Forelimb muscle (tissue), 1 donor: ENCODE measurements at places on chromosomes 7 and 10.

- no peak for DNase-seq
These were observed 256.0 kb downstream of the SKAP2 start for GRCh38 chr7:26608402-26608801.

DNA sequence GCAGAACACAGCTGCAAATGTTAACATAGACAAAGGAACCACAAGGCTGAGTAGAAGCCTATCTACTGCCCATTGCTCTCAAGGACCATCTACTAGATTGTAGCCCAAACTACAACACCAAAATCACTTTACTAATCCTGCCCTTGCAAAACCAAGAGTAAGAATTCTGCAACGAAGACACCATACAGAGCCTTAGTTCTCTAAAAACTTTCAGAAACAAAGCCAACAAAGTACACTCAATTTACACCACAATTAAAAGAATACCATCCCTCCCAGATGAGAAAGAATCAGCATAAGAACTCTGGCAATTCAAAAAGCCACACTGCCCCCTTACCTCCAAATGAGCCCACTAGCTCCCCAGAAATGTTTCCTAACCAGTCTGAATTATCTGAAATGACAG, 294.3 kb downstream of the CTNNA3 start:
- no peak for DNase-seq

DNA sequence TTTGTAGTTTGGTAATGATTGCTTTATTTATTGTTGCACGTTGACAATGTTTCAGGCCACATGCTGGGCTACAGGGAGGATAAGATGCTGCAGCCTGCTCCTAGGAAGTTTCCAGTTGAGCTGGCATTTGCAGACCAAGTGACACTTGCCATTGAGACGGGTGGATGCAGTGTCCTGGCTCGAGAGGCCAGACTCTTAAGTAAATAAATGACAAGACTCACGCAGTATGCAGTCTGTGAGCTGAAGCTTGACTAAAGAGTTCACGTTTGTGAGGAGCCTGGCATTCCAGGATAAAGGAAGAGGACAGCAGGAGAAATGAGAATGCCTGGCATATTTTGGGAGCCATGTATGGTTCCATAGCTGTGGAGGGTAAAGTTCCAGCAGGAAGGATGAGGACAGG, 105.8 kb downstream of the BAMBI start:
- DNase-seq = no peak

DNA sequence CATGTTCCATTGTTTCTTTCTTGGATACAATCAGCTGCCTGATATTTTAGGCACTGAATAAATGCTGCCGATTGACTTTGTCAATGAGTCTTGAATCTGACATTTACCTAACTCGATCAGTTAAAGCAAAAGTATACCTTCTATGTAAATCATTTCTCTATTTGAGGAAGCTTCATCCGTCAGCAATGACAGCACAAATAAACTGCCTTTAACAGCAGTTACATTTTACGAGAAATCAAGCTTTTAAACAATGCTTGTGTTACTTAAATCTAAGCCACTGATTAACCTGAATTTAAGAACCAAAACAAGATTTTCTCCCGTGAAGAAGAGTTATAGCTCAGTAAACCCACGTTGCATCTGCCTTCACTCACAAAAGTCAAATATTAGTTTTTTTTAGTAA, 71.3 kb downstream of the CUL1 start:
- no peak for DNase-seq

DNA sequence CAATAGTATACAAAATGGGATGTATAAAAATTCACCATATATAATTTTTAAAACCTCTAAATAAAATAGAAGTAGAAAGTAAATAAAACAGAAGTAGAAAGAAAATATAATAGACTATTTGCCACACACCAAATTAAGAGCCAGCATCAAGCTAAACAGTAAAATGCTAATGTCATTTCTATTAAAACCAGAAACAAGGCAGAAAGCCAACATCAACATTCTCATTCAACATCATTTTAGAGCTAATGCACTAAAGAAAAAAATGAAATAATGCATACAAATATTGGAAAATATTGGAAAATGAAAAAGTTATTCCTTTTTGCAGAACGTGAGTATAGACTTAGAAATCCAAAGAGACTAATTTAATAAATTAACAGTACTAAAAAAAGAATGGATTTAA, 23.4 kb upstream of the RELN start:
- no peak for DNase-seq

GRCh38 chr7:30898411-30898810, 13.2 kb upstream of the AQP1 start:
- DNase-seq = no peak

DNA sequence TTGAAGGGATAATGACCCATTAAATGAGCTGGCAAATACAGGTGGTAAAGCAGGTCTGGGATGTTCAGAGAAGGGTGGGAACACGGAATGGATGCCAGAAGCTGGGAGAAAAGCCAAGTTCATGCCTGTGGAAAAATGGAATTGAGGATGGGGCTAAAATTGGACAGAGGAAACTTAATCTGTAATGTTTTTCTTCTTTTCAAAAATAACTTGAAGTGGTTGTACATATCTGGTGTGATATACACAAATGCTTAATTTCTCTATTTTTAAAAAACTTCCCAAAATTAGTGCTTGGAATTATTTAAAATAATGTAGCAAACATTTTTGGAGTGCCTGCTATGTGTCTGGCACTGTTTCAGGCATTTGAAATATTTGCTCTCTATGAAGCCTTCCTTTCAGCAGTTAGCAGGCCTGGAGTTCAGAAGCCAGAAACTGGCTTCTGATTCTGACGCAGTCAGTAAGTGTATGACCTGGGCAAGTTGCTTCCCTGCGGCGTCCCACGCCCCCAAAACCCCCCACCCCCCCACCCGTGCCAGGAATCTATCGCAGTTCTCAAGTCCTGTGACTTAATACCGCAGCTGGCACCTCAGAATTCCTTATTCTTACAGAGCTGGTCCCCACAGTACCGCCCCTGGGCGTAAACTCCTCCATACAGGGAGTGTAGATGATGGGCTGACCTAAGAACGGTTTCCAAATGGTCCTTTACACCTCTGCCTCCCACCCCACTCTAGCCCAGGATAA, 828 bp upstream of the MALSU1 start:
- no peak for DNase-seq

GRCh38 chr10:62647375-62648092, 157.0 kb upstream of the ADO start:
- DNase-seq = no peak

DNA sequence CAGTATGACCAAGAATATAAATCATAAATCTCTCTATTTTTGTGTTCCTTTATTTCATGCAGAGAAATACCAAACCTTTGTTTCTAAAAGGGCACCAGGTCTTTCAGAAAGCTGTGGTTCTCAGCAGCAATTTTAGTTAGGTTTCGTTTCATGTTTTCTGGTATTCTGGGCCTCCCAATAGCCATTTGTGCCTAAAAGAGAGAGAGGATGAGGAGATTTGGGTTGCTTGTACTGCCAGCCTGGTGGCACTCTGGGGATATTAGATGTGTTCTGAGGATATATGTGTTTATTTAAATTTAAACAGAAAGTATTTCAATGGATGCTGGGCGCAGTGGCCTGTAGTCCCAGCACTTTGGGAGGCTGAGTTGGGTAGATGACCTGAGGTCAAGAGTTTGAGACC, 471.7 kb downstream of the AUTS2 start:
- DNase-seq = no peak

DNA sequence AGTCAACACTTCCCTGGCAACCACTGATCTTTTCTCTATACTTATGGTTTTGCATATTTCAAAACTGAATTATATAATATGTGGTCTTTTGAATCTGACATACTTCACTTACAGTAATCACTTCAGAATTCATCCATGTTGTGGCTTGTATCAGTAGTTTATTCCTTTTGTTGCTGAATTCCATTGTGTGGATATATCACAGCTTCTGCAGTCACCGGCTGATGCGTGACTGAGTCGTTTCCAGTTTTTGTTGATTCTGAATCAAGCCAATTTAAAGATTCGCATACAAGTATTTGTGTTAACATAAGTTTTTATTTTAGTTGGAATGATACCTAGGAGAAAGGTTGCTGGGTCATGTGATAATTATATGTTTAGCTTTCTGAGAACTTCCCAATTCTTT, 672.5 kb upstream of the ANKRD30A start:
- DNase-seq = no peak

GRCh38 chr10:120475844-120476791, 19.1 kb downstream of the PLPP4 start:
- no peak for DNase-seq

GRCh38 chr7:100942045-100942774, 7.1 kb upstream of the MUC3A start:
- no peak for DNase-seq

GRCh38 chr7:69177941-69178494, 420.3 kb upstream of the AUTS2 start:
- DNase-seq = no peak

GRCh38 chr7:5012985-5013384, 32.7 kb upstream of the RBAK start:
- DNase-seq = no peak

- no peak for DNase-seq
These were observed 34.2 kb downstream of the CYP17A1 start for GRCh38 chr10:102802920-102803534.

DNA sequence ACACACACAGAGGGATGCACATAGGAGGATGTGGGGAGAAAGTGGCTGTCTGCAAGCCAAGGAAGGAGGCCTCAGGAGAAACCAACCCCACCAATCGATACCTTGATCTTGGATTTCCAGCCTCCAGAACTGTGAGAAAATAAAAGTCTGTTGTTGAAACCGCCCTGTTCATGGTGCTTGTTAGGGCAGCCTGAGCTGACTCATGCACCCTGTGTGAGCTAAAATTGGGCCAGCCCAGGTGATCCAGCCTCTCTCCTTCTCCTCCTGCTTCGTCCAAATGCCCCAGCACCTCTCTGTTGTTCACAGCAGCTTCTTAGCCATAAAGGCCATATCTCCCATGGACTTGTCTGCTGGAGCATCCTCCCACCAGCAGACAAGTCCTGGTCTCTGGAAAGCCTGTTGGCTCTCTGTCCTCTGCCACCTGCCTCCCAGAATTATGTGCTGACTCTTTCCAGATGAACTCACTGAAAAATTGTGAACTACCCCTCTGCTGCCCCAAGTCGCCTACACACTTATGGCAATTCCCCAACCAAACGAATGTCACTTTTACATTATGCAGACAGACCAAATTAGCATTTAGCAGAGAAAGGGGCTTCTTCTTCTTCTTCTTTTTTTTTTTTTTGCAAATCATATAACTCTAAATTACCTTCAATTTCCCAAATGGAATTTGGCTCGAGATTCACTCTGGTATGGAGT, 30.2 kb upstream of the CARD11 start:
- DNase-seq = no peak

DNA sequence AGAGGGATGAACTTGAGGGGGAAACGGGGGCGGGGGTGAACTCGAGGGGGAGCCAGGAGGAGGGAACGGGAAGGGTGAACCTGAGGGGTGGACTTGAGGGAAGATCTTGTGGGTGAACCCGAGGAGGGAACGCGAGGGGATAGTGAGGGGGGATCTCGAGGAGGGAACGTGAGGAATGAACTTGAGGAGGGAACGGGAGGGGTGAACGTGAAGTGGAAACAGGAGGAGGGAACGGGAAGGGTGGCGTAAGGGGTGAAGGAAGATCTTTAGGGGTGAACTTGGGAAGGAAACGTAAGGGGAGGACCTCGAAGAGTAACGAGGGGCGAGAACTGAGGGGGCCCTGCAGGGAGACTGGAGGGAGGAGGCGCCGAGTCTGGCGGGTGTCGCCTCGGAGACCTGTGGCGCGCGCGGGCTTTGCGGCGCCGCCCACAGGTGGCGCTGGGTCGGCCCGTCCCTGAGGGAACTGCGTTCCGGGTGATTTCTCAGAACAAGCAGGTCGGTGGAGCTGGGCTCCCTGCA, 651 bp downstream of the MYO3A start:
- DNase-seq = no peak

- no peak for DNase-seq
These were observed 20.3 kb downstream of the MBL2 start for GRCh38 chr10:52752261-52752660.

GRCh38 chr7:151700586-151701165, 176.2 kb downstream of the PRKAG2 start:
- no peak for DNase-seq

GRCh38 chr7:120400806-120401455, 128.0 kb downstream of the KCND2 start:
- no peak for DNase-seq

- DNase-seq = no peak
These were observed 52.8 kb downstream of the CDK6 start for GRCh38 chr7:92783260-92784201.

- no peak for DNase-seq
These were observed 25.3 kb upstream of the NUDCD3 start for GRCh38 chr7:44515590-44516268.

DNA sequence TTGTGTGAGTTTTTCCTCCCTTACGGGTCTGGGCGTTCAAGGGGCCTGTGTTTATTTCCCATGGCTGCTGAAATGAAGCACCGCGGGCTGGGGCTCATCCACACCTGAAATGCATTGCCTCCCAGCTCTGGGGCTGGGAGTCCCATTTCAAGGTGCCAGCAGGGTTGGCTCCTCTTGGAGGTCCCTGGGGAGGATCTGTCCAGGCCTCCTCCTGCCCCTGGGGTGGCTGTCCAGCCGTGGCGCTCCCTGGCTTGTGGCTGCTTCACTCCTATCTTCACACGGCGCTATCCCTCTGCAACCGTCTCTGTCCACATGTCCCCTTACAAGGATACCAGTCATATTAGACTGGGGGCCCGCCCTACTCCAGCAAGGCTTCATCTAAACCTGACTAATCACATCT, 41.1 kb upstream of the CNPY1 start:
- DNase-seq = no peak

DNA sequence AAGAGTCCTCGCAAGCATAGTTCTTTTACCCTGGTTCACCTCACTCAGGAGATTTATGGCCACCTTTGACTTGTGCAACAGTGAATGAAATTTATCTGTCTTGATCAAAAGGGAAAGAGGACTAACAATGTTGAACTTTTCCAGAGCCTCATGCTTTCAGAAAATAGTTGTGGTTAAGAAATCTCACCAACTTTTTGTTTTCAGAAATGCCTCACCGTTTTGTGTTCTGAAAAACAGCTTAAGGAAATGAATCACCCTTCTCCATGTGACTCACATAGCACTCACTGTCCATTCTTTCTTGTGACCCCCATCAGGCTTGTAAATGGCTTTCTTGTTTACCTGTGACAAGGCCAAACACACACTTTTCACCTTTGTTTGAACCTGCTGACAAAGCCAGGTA, 148.6 kb upstream of the FAM3C start:
- DNase-seq = no peak
